Thoracic aorta (tissue), 2 donors: ENCODE measurements at places on chromosomes 7 and 10. TPM values are rescaled to one million over a fixed set of nuclear protein-coding genes. Genes with fewer than 3 reads are reported as not detected.

GRCh38 chr10:124532106-124532641, 70.6 kb downstream of the LHPP start:
- no peak for DNase-seq

GRCh38 chr10:804787-805619, 115.5 kb upstream of the DIP2C start:
- no peak for DNase-seq

DNA sequence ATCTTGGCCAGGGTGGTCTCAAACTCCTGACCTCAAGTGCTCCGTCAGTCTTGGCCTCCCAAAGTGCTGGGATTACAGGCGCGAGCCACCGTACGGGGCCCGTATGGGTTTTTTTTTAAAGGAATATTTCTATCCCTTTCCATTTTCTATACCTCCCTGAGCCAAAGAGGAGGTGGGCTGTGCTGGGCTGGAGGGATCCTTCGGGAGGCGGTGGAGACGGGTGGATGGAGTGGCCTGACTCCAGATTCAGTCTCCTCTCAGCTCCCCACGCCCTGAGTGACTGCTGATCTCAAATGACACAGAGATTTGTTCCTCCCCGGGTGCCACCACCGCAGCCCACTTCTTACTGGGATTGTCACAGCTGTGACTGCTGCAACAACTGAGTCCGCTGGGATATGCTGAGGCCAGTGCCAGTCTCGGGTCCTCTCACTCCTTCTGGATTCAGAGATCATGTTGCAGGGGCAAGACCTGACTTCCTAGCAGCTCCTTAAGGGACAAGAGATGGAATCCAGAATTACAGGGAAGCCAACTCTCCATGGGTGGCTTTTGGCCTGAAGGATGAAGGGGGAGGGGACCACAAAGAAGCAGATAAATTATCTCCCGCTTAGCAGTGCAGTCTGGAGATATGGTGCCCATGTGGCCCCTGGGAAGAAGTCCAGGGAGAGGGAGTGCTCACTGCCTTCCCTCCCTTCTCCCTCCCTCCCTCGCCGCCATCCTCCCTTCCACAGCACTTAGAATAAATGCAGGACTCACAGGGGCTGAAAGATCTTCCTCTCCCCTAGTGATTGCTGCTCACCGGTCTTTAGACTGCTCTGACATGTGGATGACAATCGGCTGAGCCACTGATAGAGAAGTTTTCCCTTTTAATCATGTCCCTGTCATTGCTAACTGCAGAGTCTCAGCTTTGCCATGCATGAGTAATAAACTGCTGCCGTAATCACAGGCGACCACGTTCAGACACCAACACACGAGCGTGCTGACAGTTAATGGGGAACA, 14.3 kb downstream of the GALNT17 start:
- DNase-seq, result no peak

- DNase-seq, result no peak
Measured at GRCh38 chr7:99123571-99124033, 20.3 kb downstream of the SMURF1 start.

DNA sequence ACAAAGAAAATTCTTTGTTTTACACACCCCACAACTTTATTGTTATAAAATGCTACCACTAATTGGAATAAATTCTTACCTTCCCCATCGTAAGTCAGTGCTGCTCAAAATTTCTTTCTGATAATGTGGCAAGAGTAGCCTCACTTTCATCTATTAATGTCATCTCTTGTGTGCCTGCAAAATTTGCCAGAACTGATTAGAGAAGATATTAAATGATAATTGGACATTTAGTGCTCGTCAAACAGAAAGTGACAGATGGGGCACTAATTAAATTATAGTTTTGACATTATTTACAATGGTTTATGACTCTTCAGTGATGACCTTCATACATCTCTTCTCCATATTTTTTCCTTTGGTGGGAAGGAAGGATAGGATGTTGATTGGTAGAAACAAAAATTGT, 690.9 kb downstream of the NXPH1 start:
- no peak for DNase-seq

Gene DPP6
- total RNA-seq, result not detected
